ENCODE measurements at places on chromosomes 2 and 18. TPM values are rescaled to one million over a fixed set of nuclear protein-coding genes. Genes with fewer than 3 reads are reported as not detected.

Gene CTIF
- 172 TPM for total RNA-seq

Gene MARCO
- not detected for total RNA-seq

Gene MLPH
- total RNA-seq: 22.5 TPM

Gene LAMA3
- not detected for total RNA-seq

Gene GPR155
- total RNA-seq: 5.2 TPM

Gene C2orf15
- total RNA-seq: 0.26 TPM

Gene HOXD1
- total RNA-seq: not detected

Gene SPEG
- 27.0 TPM for total RNA-seq

Gene HOXD12
- total RNA-seq: not detected

Gene NPAS2
- total RNA-seq: 16.6 TPM

Gene GPATCH11
- 8.1 TPM for total RNA-seq

Gene ANKRD30B
- not detected for total RNA-seq

Gene LBX2
- 1.0 TPM for total RNA-seq

Gene PSME4
- total RNA-seq: 36.2 TPM
